ENCODE measurements at places on chromosomes 2 and 18. TPM values are rescaled to one million over a fixed set of nuclear protein-coding genes. Genes with fewer than 3 reads are reported as not detected.

- no peak for DNase-seq
Observed at GRCh38 chr2:204730603-204731002, 185.3 kb downstream of the PARD3B start.

GRCh38 chr18:76314015-76314414 is 181.0 kb downstream of the ZNF516 start:
- DNase-seq, result no peak

GRCh38 chr18:57995331-57995730 is 48.7 kb upstream of the NEDD4L start:
- DNase-seq, result no peak

DNA sequence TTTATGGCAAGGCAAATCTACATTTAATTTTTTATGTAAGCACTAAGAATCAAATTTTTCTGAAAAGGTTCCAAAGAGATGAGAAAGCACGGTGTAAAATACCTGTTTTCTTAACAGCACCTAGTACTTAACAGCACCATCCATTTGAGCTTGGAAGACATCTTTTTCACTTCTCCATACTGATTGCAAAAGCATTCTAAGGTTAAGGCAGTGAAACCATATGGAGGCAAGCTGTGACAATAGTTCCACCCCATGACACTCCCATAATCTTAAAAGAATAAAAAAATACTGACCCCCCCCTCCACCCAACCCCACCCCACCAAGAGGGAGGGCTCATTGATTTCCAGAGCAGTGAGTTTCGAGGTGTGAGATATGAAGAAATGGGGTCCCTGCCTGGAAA is 60.6 kb downstream of the ZCCHC2 start:
- DNase-seq, result no peak

DNA sequence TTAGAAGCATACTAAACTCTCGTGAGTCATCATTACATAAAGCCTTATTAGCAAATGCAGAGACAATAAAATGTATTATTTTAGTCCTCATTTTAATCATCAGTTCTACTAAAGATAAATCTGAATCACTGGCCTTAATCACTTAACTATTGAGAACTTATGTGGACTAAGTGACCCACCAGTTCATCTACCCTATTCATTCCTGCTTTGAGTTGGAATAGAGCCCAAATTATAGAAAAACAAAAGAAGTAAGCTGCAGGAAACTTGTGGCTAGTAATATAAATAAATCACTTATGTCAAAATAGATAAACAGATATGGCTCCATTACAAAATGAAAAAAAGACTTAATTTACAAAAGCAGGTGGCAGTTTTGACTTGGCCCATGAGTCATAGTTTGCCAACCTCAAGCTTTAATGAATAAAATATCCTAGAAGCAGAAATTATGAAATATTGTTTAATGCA is 851.8 kb upstream of the CRIM1 start:
- no peak for DNase-seq

GRCh38 chr2:6168485-6168884 is 476.3 kb downstream of the SOX11 start:
- DNase-seq, result no peak

DNA sequence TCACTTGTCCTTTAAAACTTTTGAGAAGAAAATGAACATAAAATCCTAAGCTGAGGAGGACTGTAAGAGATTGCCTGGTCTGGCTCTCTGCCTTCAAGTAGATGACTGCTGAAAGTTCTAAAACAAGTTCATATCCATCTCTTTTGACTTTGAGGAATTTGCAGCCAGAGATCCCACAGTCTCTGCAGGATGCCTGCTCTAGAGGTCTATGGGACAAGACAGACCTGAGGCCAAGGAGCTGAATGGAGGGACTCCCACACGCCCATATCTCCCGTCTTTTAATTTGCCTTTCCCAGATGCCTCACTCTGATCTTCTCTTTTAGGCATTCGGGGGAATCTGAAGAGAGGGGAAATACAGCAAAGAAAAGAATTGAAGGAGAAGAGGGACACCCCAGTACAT is 255.9 kb upstream of the RASGRP3 start:
- DNase-seq, result no peak

- no peak for DNase-seq
Observed at GRCh38 chr18:37538526-37539205, 26.9 kb downstream of the CELF4 start.

DNA sequence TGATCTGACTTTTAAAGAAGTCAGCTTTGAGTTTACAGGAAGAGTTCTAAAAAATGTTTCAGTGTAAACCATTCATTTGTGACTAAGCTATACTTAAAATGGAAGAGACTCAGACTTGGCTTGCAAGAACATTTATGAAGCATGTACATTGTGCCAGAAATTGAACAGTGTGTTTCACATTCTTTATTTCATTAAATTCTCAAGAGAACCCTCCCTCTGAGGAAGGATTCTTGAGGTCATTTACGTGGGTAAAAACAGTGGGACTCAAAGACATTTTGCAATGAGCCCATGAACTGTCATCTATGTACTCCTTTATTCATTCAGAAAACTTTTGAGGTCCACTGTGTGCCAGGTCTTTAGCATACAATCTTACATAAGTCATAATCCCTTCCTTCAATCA is 143.6 kb upstream of the ZNF521 start:
- no peak for DNase-seq

GRCh38 chr2:204237416-204237815 is 300.9 kb downstream of the ICOS start:
- no peak for DNase-seq

GRCh38 chr18:32373995-32374394 is 96.7 kb downstream of the GAREM1 start:
- no peak for DNase-seq

GRCh38 chr2:57296795-57297517 is 749.6 kb upstream of the VRK2 start:
- no peak for DNase-seq

GRCh38 chr18:35131387-35132020 is 90.3 kb downstream of the MAPRE2 start:
- no peak for DNase-seq

DNA sequence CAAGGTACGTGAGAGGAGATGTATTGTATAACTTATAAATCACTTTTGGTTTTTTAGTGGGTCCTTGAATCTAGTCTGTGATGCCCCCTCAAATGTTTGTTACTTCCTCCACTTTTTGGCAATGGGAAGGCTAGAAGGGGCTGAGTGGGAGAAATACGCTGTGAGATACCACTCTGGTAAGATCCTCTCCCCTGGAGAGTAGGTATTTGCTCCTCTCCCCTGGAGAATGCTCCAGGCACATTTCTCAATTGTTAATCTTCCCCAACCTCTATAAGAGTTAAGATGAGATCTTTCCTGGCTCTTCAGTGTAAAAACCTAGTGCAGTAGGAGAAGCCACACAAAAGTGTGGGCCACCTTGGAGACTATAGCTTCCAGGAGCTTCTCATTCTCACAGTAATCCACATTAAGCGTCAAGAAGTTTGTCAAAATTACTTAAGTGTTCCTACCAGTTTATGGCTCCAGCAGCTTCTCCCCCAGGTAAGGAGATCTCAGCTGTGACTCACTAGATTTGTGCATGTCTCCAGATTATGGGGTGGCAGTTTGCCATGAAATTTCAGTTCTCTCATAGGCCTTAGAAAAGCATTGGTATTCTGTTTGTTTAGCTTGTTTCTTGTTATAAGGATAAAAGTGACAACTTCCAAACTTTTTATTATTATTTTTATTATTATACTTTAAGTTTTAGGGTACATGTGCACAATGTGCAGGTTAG is 182.6 kb downstream of the FSIP2 start:
- no peak for DNase-seq

- DNase-seq, result no peak
Observed at GRCh38 chr2:18125303-18125702, 246.8 kb downstream of the KCNS3 start.

DNA sequence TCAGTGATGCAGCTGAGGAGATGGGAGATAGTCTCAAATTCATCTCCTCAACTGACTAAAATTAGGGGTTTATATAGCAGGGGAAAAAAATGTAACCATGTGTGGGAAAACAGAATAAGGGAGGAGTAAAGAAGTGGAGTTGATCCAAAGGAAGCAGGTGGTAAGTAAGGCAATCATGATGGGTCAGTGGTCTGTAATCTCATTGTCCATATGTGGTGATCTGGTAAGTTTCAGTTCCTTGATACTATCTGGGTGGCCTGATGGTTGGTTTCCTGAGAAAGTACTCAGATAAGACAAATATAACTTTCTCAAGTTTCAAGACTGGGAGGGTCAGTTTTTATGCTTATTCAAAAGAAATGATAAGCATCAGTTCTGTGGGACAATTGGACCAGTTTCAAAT is 312.3 kb upstream of the KCNJ3 start:
- DNase-seq, result no peak

DNA sequence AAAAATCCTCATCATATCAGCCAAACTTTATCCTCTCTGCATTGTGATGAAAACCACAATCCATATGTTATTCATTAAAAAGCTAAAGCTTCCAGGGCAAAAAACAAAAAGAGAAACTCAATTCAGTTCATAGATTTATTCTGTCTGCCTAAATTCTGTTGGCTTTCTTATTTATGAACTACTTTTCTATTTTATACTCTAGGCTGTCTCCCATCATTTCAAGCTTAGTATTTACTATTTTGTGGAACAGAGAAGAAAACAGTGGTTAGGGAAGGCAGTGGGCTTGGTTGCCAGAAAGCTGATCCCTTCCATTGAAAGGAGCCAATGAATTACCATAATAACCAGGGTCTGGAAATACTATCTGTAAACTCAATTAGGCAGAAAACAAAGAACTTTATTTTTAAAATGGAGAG is 71.8 kb downstream of the RAPH1 start:
- no peak for DNase-seq

DNA sequence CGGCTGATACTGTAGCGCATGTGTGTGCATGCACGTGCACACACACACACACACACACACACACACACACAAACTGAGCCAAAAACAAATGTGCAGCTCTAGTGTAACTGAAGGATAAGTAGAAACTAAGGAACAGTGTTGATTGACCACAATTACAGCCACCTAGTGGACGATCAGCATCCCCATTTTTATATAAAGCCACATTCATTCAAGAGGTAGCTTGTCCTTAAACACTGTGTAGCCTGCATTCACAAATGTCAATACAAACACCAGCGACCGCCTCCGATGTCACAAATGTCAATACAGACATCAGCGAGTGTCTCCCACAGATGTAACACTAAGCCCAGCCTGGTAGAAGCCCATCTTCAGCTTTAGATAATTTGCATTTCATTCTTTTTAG is 167.4 kb downstream of the PTGR3 start:
- DNase-seq, result no peak

- no peak for DNase-seq
Observed at GRCh38 chr2:44596537-44597320, 235.0 kb downstream of the CAMKMT start.

DNA sequence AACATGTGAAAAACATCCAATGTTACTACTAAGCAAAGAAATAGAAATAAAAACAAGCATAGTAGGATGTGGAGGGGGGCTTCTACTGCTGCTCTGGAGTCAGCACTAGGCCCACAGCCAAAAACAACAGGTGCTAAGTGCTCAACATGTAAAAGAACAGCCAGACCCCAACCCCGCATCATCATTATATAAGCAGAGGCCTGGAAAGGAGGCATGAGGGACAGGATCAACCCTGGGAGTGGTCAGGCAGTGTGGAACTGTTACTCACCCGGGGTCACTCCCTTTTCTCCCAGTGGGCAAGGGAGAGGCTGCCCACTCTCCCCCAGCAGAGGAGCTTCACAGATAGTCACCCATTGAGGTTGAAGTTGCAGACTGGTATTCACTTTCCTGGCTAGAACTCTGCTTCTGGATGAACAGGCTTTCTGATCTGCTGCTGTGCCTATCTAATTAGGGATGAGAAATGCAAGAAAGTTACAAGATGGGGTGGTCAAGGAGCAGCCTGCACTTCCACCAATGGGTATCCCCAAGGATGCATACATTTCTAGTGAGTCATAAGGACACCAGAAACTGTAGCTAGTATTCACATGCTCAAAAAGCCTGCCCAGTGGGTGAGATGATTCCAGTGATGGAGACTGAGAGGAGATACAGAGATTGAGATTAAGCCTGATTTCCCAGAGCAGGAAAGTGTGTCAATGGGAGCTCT is 480.1 kb upstream of the TCF4 start:
- no peak for DNase-seq

DNA sequence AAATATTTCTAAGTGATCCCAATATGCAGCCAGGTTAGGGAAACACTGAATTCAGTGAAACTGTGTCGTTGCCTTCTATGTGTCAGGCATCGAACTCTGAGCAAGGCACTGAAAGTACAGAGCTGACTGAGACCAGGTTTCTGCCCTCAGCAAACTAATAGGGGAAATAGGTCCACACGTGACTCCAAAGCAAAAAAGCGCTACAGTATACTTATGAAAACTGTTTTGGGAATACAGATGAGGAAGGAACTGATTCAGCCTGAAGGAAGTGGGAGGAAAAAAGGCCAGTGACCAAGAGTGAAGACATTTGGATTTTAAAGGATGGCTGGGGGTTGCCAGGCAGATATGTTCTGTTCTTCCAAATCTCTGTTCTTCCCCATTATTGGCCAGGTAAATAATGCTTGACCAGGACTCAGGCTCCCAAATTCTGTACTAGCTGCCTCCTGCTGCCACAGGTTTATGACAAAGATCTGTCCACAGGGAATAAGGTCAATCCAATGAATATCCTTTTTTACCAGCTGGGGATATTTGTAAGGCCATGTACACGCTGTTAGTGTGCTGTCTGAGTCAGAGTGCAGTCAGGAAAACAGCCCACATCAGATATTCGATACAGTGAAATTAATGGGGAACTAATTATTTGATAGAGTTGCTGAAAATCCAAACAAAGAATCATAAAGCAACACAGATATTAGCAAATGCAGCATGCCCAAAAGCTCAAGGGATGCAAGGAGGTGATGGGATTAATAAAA is 24.5 kb upstream of the INPP4A start:
- DNase-seq, result no peak

DNA sequence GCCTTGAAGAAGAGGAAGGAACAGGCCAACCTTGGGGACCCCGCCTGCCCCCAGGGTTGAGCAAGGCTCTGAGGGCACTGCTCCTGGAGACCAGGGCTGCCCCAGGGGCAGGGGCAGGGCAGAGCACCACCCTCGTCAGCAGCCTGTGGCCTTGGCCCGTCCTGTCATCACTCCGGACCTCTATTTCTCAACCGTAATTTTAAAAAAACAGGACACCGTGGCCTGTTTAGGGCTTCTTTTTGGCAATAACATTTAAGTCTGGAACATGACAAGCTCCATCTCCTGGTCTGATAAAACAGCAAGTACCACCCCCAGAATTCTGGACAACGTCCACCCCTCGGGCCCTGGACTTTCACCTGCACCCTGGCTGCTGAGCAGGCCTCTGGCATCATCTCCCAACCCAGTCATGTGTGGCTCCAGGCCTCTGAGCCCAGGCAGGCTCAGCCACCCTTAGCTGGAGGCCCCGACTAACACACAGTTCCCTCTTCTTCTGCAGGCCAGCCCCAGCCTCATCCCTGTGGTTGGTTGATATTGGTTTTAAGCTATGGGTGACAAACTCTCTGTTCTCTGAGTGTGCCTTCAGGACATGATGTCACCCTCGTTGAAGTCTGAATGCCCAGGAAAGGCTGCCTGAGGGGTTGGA is 22.6 kb upstream of the ID2 start:
- DNase-seq, result no peak

The IGFBP5 gene
- total RNA-seq, result 156 TPM

The ZNF512 gene
- 18.3 TPM for total RNA-seq

The SNTG2 gene
- 2.4 TPM for total RNA-seq

The ALPG gene
- not detected for total RNA-seq

The UGT1A5 gene
- not detected for total RNA-seq

The COL4A4 gene
- total RNA-seq, result 13.6 TPM

The GREB1L gene
- 6.4 TPM for total RNA-seq

The NCL gene
- total RNA-seq, result 218 TPM

The FAM124B gene
- total RNA-seq, result 1.9 TPM

The LCT gene
- not detected for total RNA-seq

The ZNF396 gene
- 0.70 TPM for total RNA-seq

The TCF23 gene
- 0.16 TPM for total RNA-seq

The SCYGR4 gene
- not detected for total RNA-seq
